ENCODE measurements at places on chromosomes 16 and 17. TPM values are rescaled to one million over a fixed set of nuclear protein-coding genes. Genes with fewer than 3 reads are reported as not detected.

The GRIN2C gene
- total RNA-seq = 0.40 TPM

GRCh38 chr16:57377080-57377841 is 5.0 kb downstream of the CX3CL1 start:
- DNase-seq = no peak

GRCh38 chr16:79012671-79013434 is 587.7 kb downstream of the MAF start:
- DNase-seq = no peak

The NME1 gene
- 8.7 TPM for total RNA-seq

The KRT28 gene
- total RNA-seq = not detected

The NME2 gene
- total RNA-seq = 482 TPM

GRCh38 chr16:76197900-76198299 is 79.3 kb upstream of the CNTNAP4 start:
- no peak for DNase-seq

DNA sequence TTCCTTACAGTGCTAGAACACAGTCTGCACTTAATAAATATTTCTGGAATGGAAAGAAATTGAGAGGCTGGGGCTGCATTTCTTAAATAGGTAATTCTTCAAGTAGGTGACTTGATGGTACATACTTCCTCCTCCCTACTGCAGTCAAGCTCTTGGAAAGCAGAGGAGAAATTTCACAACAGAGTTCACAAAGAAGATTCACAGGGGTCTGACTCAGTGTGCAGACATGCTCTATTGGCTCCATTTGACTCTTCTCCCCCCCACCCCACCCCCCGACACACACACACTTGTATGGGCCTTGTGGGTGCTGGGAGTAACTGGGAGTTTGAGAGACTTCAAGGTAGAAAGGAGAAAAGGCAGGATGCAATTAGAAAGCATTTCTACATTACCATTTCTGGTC is 6.2 kb upstream of the MYOCD start:
- DNase-seq = no peak

- DNase-seq = no peak
Measured at GRCh38 chr17:58092797-58093385, 9.7 kb downstream of the DYNLL2 start.

DNA sequence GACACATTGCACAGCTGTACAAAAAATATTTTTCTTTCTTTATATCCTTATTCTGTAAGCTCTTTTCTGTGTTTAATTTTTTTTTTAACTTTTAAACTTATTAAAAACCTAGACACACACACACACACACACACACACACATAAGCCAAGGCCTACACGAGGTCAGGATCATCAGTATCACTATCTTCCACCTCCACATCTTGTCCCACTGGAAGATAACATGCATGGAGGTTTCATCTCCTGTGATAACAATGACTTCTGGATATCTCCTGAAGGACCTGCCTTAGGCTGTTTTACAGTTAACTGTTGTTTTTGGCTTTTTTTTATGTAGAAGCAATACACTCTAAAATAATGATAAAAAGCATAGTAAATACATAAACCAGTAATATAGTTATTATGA is 71.2 kb downstream of the TNRC6C start:
- DNase-seq = no peak

DNA sequence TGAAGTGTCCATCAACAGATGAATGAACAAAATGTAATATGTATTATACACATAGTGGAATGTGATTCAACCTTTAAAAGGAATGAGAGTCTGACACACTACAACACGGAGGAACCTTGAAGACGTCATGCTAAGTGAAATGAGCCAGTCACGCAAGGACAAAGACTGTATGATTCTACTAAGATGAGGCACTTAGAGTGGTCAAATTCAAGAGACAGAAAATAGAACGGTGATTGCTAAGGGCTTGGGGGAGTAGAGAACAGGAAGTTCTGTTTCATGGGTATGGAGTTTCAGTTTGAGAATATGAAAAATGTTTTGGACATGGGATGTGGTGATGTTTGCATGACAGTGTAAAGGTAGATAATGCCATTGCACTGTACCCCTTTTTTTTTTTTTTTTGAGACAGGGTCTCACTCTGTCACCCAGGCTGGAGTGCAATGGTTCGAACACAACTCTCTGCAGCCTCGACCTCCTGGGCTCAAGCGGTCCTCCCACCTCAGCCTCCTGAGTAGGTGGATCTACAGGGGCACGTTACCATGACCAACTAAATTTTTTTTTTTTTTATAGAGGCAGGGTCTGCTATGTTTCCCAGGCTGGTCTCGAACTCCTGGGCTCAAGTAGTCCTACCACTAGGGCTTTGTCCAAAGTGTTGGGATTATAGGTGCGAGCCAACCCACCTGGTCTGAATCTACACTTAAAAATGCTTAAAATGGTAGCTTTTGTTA is 2.9 kb upstream of the CCDC102A start:
- no peak for DNase-seq

The PRAC2 gene
- not detected for total RNA-seq

The CMTM4 gene
- total RNA-seq = 77.0 TPM

The NOD2 gene
- total RNA-seq = 2.2 TPM

The TBC1D3 gene
- not detected for total RNA-seq

- DNase-seq = no peak
Measured at GRCh38 chr16:26569793-26570192, 496.9 kb upstream of the C16orf82 start.

The CCL8 gene
- 1.2 TPM for total RNA-seq

The LGALS9 gene
- 463 TPM for total RNA-seq

- DNase-seq = no peak
Measured at GRCh38 chr17:43779145-43780125, 658 bp upstream of the DUSP3 start.
